ENCODE measurements at places on chromosomes 2 and 18.

DNA sequence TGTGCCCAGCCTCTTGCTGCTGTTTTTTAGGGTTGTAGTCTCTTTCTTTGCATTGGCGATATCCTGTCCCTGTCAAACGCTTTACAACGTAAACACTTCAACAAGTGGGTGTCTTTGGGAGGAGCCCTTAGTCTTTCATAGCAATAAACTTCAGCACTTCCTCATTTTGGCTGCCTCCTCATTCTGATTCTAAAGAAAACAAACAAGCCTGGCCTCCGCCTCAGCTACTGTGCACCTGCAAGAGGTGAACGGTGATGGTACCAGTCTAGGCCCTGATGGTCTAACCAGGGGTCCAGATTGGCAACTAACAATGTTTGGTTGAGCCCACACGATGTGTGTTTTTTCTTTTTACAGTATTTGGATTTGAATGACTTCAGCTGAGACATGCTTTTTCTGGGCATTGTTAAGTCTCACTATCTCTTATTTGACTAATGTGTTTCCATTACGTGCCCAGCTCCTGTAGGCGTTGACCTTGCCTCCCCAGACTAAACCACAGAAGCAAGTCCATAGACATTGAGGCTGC is 53.2 kb upstream of the CUL3 start:
- DNase-seq: no peak

DNA sequence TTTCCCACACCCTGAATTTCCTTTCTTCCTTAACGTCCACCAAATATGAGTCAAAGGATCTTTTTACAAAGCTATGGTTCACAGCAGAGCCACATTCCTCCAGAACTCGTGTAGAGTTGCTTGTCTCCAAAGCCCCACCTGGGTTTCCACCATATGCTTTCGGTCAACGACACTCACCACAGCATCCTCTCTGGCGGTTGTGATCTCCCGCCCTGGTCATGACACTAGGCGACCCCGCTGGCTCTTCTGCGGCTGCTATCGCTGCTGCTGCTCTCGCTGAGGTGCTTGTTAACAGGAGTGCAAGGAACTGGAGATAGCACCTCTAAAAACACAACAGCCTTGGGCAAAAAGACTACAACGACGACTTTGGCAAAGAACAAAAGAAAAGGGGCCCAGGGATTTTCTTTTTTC is 340 bp downstream of the SLC40A1 start:
- DNase-seq: no peak

- no peak for DNase-seq
Observed at GRCh38 chr2:200814276-200814815, 2.6 kb downstream of the BZW1 start.

DNA sequence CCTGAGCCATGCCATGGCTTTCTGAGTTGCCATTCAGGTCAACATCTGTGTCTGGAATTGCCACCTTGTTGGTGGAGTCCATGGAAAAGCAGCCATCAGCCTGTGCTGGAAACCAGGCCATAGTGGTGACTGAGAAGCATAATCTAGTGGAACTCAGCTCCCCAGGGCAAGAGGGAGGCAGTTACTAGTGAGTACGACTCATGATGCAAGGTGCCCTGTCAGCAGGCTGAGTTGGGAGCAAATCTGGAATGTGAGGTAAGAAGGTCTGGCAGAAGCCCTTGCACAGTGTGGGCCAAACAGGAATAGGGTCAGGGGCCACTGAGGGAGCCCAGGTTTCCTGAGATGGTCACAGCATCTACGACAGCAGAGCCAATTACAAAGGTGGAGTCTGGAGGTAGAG is 37.1 kb downstream of the SULT1C2 start:
- no peak for DNase-seq

DNA sequence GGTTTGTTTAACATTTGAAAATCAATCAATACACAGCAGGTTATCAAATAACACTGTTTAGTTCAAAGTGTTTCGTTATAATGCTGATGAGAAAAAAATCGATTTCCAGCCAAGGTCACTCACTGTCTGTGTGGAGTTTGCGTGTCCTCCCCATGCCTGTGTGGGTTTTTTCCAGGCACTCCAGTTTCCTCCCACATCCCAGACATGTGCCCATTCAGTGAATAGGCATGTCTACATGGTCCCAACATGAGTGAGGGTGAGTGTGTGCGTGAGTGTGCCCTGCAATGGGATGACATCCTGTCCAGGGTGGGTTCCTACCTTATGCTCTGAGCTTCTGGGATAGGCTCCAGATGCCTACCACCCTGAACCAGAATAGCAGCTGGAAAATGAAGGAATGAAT is 8.7 kb upstream of the GKN2 start:
- DNase-seq: no peak

- DNase-seq: no peak
Observed at GRCh38 chr2:31920962-31921361, 89.8 kb downstream of the MEMO1 start.

- no peak for DNase-seq
Observed at GRCh38 chr2:941871-942270, 8.8 kb upstream of the SNTG2 start.

DNA sequence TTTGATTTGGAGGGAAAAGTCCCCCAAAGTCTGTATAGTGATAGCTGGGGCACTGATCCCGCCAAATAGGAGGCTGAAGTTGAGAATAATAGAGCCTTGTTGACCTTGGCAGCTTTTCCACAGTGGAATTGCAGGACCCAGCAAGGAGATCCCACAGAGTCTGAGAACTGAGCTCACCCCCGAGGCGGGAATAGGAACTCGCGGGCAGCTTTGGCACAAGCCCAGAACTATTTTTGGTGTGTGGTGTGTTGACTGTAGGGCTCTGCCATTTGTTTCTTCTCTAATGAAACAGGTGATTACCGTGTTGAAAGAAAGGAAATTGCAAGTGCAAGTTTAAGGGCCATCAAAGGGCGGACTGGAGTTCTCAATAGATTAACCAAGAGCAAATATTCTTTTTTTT is 34.0 kb downstream of the SH3RF3 start:
- no peak for DNase-seq

DNA sequence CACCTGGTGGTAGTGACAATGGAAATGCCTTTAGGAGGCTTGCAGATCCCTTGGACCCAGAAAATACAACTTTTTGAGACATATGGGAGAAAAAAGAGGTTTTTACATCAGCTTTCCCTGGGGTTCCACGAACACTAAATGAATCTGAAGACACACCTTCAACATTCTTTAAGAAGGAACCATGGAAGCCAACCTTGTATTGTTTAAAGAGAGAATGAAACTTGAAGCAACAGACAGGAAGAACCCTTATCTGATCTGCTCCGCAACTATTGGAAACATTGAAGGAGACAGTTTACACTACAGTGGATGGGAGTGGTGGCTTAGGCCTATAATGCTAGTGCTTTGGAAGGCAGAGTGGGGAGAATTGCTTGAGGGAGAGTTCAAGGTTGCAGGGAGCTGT is 190.4 kb downstream of the LAMA1 start:
- DNase-seq: no peak

DNA sequence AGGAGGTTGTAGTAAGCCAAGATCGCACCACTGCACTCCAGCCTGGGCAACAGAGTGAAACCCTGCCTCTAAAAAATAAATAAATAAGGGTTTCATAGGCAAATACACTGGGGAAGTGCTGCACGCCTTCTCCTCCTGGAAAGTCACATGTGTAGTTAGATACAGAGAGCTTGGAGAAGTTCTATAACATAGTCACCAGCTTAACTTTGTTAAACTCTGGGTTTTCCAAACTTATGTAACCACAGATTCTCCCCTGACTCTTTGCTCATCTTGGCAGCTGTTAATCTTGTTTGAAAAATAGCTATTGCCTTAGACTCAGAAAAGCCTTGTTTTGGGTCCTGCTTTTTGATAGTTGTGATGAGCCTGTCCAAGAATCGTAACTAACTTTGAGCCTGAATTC is 25.2 kb downstream of the KIAA2012 start:
- DNase-seq: no peak

- no peak for DNase-seq
Observed at GRCh38 chr18:51623653-51624052, 426.2 kb upstream of the MEX3C start.

DNA sequence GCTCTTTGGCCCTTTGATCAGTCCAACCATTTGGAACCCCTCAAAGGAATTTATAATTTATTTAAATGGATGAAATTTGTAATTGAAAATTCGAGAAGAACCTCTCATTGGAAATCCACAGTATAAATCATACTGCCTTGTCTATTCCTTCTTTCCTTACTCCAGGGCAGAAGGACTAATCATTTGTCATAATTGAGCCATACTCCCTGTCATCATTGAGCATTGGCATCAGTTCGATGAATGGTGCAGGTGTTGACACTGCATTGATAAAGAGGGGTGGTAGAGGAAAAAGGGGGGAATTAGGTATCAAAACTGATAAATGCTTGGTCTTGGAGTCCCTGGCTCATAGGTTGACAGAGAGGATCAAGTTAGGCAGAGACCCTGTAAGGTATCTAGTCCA is 2.0 kb downstream of the VSNL1 start:
- DNase-seq: no peak

DNA sequence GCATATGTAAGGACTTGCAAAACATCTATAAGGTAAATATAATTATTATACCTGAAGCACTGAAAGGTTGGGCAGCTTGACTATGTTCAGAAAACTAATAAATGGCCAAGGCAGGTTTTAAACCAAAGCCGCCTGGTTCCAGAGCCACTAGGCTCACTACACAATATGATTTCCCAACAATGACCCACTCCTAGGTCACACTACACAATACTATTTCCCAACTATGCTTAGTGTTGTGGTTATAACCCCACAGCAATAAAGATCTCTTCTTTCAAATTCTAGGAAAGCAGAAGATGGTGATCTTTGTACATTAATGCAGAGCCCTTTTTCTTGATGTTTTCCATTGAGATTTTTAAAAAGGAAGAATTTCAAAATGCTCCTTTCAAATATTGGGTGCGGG is 180.4 kb downstream of the CYRIA start:
- no peak for DNase-seq

- DNase-seq: no peak
Observed at GRCh38 chr18:3706279-3707097, 256.5 kb downstream of the TGIF1 start.

DNA sequence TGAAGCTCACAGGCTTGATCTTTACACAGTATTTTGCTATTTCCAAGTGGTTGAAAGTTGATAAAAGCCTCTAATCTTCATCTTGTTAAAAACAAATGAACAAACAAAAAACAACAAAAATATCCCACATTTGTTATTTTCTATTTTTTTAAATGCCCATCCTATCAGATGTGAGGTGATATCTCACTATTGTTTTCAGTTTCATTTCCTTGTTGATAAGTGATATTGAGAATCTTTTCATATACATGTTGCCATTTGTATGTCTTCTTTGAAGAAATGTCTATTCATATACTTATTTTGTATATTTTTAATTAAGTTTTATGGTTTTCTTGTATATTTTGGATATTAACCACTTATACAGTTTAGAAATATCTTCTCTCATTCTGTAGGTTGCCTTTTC is 175.8 kb downstream of the CALCRL start:
- DNase-seq: no peak

DNA sequence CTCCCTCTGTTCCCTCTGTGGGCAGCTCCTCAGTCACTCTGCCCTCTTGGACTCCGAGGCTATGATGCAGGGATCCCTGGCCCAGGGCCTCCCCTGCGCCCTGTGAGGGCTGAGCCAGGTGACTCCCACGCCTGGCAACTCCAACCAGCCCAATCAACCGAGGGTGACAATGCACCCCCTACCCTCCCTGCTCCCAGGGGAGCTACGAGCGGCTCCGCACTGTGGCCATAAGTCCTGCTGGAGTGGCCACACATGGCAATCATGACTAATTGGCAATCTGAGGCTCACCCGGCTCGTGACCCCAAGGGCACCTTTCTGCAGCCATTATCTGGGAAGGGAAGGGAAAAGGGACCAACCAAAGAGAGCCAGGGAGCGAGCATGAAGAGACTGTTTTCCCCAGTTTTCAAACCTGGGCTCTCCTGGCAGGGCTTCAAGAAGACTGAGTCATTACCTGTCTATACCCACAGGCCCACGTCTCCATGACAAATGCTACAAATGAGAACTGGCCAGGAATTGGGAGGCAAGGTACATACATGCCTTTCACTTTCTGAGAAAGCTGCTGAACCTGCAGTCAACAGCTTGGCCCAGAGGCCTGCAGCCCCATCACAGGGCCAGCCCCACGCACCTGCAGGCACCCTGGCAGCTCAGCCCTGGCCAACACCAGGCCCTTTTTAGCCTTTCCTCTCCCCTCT is 45.1 kb downstream of the RPL31 start:
- no peak for DNase-seq

GRCh38 chr2:97848306-97848705 is 134.9 kb downstream of the ZAP70 start:
- no peak for DNase-seq

DNA sequence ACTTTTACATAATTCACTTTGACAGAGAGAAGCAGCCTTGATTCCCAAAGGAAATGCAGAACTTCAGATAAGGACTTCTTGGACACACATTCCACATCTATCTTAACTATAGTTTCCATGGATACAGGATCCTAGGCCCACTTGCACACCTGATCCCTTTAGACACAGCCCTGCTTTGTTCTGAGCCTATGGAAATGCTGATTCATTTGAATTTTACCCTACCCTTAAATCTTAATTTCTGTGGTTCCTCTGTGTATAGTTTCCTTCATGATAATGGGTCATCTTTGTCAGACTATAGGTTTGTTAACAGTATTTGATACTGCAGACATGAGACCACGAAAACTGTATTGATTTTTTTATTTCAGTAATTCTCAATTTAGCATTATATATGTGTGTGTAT is 77.4 kb downstream of the ACTR3 start:
- DNase-seq: no peak

GRCh38 chr18:26550998-26551694 is 2.8 kb upstream of the KCTD1 start:
- no peak for DNase-seq

DNA sequence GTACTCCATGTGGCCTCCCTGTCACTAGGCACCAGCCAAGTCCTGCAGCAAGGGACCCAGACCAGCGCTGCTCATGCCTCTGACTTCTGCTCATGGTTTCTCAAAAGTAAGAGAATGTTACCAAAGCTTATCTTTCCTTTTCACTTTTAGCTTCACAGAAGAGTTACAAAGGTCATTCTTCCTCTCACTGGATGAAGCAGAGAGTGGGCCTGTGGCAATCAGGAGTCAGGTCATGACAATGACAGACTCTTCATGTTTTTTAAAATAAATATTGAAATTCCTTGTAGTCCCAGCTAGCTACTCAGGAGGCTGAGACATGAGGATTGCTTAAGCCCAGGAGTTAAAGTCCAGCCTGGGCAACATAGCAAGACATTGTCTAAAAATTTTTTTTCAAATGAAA is 126.1 kb downstream of the OSR1 start:
- no peak for DNase-seq

GRCh38 chr2:234116010-234116409 is 65.5 kb downstream of the SPP2 start:
- no peak for DNase-seq

GRCh38 chr18:500632-501405 is at the start of gene COLEC12:
TSS of gene COLEC12 (minus strand) at chr18:500701. CDS start at chr18:500514, 187 bp downstream.
- no peak for DNase-seq

GRCh38 chr2:132621131-132621875 is 48.7 kb downstream of the LYPD1 start:
- DNase-seq: no peak

Data from stimulated activated CD8-positive, alpha-beta memory T cell treated with anti-CD3 and anti-CD28 coated beads, Interleukin-15, amount 100 ng/mL, for 1 hour (primary cell).